NCI-H524 (cell line): ENCODE measurements at places on chromosomes 16 and 17.

DNA sequence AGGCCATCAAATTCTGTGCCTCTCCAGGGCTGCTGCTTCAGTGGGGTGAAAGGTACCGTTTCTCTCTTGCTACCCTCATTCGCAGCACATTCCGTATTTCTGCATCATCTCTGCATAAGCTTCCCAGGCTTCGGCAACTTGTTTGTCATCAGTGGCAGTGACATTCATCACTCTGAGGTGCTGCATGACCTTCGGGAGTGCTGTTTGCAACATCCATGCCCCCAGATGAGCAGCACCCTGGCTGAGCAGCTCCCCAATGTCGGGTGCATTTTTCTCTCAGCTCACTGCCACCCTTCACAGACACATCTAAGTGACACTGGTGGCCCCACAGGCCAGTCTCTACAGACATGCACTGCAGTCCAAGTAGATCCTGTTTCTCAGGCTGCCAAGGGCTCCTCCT is 3.8 kb downstream of the CREBBP start:
- DNase-seq = no peak

DNA sequence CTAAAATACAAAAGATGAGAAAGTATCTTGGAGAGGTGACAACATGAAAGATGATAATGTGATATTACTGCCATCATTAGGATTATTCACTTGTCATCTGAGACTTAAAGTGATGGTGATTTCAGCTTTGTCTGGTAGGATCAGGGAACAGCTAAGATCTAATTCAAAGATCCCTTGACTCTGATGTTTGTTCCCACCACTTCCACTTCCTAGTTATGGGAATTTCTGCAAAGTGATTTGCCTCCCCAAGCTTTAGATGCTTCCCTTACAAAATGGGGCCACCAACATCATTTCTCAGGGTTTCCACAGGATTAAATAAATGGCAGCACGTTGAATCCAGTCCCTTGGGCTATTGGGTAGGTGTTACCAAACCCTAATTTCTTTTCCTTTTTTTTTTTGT is 550.8 kb upstream of the CDH5 start:
- no peak for DNase-seq

- DNase-seq = no peak
Measured at GRCh38 chr17:76670718-76671122, 27.2 kb upstream of the ST6GALNAC1 start.

- no peak for DNase-seq
Measured at GRCh38 chr17:28124962-28125361, 82.5 kb downstream of the NLK start.

DNA sequence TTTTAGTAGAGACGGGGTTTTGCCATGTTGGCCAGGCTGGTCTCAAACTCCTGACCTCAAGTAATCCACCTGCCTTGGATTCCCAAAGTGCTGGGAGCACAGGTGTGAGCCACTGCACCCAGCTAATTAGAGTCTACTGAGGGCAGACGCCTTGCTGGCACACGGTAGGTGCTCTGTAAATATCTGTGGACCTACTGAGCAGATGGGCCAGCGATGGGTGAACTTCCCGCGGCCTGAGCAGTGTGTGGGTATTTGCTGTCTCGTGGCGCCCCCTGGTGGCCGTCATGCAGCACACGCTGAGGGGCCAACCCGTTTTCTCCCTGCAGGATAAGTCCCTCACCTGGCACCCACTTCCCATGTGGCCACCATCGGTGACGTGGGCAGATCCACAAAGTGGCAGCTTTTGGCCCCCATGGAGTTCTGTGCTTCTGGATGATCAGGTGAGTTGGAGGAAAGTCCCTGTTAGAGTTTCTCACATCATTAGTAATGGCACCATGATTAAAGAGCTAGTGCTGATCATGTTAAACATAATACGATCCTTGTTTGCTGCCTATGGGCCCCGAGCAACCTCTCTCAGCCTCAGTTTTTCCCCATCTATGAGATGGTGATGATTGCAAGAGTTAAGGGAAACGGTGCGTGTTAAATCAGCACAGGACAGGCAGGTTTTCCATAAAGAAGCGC is 40.7 kb downstream of the ZDHHC7 start:
- peak; percentile 82 for DNase-seq

GRCh38 chr16:56438038-56438437 is 12.7 kb upstream of the AMFR start:
- no peak for DNase-seq

- peak; percentile 65 for DNase-seq
Measured at GRCh38 chr17:45016823-45017222, 34.6 kb downstream of the DCAKD start.

DNA sequence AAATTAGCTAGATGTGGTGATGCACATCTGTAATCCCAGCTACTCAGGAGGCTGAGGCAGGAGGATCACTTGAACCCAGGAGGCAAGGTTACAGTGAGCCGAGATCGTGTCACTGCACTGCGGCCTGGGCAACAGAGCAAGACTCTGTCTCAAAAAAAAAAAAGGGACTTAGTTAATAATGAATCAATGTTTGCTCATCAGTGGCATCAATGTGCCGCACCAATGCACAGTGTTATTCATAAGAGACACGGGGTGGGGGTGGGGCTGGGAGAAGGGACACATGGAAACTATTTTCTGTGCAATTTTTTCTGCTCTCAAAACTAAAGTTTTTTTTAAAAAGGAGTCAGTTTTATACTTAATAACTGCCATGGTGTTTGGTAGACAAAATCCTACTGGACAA is 6.8 kb upstream of the ATP2C2 start:
- DNase-seq = no peak
